Cortex of kidney (tissue), 1 donor: ENCODE measurements at places on chromosomes 5 and 9.

DNA sequence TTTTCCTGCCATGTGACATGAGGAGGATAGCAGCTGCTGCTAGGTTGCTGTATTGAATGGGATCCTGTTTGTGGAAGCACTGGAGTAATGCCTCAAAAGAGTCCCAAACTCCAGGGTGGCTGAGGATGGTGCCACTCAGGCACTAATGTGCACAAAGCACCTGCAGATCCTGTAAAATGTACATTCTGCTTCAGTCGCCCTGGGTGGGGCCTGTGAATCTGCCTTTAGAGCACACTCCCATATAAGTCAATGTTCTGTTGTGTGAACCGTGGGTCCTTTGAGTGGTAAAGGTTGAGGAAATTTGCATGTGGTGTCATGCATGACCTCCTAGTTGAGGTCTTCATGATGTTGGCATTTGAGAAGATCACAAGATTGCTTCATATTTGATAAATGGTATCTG is 31.6 kb upstream of the ANKRD18A start:
- no peak for DNase-seq

GRCh38 chr5:124176692-124177091 is 569.7 kb downstream of the ZNF608 start:
- no peak for DNase-seq

DNA sequence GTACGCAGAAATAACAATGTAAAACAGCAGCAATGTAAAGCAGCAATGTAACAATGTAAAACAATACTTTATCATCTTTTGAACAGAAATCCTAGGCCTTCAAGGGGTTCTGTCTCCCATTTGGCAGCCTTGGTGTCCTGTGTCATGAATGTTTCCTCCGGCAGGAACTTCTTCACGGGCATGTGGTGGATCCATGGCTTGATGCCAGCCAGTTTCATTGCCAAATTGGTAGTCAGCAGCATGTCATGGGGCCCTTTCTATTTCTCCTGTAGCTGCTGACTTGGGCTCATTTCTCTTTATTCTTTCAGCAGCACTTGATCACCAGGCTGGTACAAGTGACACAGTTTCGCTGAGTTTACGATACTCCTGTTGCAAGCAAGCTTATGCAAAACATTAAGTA is 275.3 kb downstream of the HTR1A start:
- DNase-seq: no peak

DNA sequence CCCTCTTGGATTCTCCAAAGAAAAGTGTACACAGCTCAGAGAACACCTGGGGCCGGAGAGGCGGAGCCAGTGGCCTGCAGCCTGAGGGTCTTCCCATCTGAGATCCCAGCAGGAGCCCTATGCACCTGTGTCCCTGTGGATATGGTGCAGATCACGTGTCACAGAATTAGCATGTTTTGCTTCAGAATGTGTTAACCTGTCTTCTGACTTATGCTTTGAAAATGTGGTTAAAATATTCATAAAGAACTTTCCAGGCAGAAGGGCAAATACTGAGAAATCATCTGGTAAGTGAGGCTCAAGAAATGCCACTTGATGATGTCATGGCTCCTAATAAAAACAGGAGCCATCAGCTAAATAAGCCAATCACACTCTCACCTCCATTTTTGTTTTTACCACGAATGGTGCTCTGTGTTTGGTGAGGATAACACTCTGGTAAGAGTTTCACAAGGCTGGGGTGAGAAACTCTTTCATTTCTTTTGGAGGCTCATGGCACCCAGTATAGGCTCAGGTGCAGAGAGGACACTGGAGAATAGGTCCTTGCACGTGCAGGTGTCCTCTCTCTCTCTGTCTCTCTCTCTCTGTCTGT is 279.8 kb downstream of the FSTL4 start:
- DNase-seq: no peak

DNA sequence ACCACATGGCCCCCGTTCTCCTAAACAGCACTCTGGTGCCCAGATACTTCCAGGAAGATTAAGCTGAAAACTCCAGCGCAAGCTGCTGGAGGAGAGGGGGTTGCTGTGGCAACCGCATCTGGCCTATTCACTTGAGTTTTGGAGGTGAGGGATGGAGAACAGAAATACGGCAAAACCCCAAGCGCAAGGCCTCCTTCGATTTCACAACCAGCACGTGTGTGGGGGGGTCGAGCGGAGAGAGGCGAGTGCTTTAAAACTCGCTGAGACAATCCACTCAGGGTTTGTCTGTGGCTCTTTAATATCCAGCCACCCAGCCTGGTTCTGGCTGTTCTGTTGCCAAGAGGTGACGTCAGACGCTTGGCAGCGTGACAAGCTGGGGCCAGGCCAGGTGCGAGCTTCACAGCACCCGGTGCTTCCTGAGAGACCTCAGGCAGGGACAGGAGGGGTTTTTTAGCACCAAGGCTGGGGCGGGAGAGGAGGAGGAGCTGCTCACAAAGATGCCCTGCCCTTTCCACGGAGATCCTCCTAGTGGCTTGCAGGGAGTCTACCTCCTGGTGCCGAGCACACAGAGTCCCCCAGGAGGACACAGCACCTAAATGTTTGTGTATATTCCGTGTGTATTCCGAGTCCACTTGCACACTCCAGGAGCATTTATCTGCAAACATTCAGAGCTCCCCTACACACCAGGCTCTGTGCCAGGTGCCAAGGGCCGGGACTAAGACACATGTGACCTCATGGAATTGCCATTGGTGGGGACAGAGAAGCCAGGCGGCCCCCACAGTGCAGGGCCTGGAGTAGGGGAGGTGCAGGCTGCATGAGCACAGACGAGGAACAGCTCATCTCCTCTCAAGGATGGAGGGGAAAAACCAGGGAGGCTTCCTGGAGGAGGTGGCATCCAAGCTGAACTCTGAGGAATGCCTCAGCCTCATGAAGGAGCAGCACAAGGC is 194.6 kb downstream of the OLFM1 start:
- DNase-seq: no peak

DNA sequence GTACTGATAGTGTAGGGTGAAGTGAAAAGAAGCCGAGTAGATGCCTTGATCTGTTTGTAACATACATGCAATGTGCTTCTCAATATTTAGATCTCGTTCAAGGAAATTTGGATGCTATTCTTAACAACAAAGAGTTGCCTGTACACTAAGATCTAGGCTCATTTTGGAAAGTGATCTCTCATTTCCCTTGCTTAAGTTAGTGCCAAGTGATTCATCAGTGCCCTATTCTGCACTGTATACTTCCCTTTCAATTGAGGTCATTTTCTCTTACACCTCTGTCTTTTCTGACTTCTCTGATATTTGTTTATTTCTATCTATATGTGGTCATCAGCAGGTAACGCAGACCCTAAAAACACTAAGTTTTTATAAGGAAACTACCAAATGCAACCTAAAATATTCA is 528.6 kb upstream of the PTPRD start:
- DNase-seq: no peak

DNA sequence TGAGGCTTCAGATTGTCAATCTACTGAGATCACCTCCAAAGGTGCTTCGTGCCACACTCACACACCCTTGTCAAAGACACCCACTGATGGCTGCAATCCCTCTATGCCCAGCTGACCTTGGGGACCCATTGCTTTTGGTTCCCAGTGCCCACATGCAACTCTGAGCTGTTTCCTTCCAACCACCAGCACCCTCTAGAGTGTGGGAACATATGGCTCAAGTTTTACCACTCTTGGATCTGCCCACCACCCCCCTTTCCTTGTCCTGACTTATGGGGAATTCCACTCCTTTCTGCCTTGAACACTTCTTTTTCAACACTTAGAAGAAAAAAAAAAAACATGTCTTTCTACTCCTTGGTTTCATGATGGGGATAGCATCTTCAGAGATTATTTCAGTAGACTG is 360.2 kb downstream of the ENC1 start:
- no peak for DNase-seq

- DNase-seq: no peak
Observed at GRCh38 chr9:126526218-126527108, 87.3 kb upstream of the LMX1B start.

DNA sequence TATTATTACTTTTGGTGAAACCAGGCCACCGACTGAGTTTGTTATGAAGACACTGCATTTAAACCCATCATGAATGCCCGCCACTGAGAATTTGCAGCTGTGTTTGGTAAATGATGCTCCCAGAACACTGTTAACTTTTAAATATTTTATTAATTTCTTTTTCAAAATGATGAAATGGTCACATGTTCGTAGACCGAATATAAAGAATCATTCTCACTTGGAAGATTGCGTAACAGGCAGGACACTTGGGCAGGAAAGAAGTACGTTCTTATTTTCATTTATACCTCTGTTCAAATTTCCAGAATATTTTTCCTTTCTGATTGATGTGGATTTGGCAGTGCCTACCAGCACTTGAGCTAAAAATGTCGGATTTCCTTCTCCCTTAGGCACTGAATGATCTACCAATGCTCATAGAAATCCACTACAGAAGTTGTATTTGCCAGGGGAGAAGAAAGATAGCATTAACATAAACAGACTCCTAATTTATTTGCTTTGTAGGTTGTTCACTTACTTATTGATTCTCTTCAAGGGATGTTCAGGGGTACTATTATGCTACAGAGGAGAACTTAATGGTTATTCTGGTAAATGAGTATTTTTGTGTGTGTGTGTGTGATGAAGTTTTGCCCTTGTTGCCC is 13.8 kb downstream of the CYFIP2 start:
- no peak for DNase-seq

- no peak for DNase-seq
Observed at GRCh38 chr5:137488974-137489373, 10.2 kb downstream of the SPOCK1 start.

DNA sequence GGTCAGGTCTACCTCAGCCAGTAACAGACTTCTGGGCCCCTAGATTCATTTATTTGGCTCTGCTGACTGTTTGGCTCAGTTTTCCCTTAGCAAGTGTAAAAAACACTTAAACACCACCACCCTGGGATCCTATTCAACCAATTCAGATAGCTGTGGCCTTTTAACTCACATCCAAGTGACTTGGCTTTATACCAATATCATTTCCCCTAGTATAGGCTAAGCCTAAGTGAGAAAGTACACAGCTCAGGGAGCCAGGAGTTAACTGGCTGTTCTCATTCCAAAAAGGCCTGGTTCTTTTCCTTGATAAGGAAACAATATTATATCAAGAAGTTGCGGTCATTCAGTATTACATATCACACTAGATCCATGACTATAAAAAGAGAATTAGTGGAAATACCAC is 163.5 kb downstream of the ARL15 start:
- no peak for DNase-seq

DNA sequence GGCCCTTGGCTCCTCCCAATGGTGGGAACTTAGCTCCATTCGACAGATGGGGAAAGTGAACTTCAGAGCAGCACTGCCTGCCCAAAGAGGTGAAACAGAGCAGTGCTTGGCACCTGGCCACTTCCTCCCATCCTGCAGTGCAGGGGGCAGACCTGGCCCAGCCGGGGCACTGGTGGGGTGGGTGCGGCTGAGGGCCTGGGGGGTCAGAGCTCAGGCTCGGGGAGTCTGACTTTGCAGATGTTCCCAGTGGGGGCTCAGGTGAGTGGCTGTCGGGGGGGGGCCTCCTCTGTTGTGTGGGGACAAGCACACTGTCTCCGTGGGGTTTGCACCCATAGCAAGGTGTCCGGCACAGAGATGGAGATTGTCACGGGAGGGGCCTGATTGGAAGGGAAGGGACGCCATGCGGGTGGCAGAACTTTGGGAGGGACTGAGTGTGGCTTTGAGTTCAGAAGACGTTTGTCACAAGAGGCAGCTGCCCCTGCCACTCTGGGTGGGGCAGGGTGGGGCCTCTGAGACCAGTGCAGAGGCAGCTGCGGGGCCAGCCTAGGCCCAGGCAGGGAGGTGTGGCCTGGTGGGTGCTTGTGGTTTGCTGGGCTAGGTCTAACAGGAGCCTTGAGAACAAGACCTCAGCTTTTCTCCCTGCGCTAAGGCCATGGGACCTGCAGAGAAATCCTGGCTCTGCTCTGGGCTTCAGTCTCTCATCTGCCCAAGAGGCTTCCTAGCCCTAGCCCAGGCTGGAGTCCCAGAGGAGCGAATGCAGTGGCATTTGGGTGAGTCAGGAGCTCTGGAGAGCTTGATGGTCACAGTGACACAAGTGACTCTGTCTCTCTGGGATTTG is 2.5 kb downstream of the MYMK start:
- DNase-seq: no peak

- DNase-seq: no peak
Observed at GRCh38 chr9:15268317-15268716, 38.7 kb downstream of the TTC39B start.

GRCh38 chr5:35030426-35031100 is 17.2 kb downstream of the AGXT2 start:
- DNase-seq: no peak

DNA sequence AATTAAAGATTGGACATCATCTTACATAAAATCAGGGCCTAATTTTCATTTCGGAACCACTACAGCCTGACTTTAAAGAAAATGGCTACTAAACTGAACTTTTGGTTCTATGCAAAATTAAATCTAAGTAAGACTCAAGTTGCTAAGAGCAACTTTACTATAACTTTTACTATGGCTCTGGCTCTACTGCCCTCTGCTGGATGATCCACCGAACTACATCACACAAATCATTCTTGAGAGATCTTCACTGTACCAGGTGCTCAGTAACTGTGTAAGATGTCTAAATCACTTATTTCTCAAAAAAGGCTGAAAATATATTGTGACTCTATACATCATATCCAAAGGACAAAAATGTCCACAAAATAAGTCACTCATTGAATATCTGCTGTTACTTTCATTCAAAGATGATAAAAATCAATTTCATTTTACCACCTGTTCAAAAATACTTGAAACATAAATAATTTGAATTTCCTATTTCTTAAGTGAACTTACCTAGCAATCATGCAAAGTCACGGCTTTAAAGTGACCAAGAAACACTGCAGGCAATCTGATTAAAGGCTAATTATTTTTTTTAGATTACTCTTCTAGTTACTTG is 13.5 kb downstream of the MOCS2 start:
- no peak for DNase-seq

- no peak for DNase-seq
Observed at GRCh38 chr9:127878652-127879390, 1.3 kb upstream of the AK1 start.

DNA sequence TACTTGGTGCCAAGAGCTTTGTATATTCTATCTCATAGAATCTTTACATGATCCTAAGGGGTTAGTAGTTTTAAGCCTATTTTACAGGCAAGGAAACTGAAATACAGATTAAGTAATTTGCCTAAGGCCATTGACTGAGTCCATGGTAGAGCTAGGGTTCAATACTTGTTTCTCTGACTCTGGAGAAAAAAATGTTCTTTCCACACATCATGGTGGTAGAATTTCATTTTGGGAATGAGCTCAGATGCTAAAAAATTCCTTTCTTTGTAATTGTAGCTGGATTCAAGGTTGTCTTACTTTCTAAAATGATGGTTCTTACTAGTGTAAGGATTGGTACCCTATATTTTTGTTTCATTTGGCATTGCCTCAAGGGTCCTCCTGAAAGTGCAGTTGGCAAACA is 86.0 kb downstream of the ANKRD55 start:
- DNase-seq: no peak

GRCh38 chr9:134037641-134038040 is 12.4 kb downstream of the BRD3OS start:
- no peak for DNase-seq

DNA sequence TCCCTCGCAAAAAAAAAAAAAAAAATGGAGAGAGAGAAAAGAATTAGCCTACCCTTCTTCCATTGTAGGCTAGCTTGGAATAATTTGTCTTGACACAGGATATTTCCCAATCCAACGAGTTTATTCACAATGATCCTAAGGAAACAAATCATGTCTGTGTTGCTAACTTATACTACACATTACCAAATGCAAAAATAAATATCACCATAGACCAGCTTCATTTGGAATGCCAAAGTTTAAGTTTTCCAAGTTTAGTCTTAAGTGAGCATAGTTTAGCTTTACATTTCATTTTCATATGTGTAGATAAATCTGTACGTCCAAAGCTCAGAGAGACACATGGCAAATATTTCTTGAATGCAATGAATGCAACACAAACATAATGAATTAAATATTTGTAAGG is 1106.2 kb upstream of the DMAC1 start:
- DNase-seq: no peak
